NT2/D1 (cell line): ENCODE measurements at places on chromosomes 12 and 14.

- no peak for DNase-seq
Measured at GRCh38 chr12:113329022-113329790, 5.7 kb downstream of the SLC8B1 start.

GRCh38 chr14:99401621-99402284, 78.9 kb downstream of the SETD3 start:
- DNase-seq: no peak

- no peak for DNase-seq
Measured at GRCh38 chr14:74954947-74955228, 509 bp downstream of the PGF start.

DNA sequence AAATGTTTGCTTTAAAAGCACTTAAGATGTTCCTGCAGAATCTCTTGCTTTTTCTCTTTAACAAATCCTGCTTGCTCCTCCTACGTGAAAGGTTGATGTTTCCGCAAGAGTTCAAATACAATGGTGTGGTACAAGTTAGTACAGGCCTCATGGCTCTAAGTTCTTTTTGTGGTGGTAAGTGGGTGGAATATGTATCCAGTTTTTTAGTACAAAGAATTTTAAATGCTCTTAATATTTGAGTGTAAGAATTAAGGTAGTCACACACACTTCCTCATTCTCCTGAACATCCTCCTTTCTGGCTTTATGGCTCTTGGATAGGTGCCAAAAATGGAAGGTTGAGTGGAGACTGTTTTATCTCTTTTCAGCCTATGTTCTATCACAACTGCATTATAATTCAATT, 1.8 kb downstream of the OTOGL start:
- no peak for DNase-seq

GRCh38 chr12:85874031-85874461, at the start of gene NTS:
Gene NTS (plus strand): TSS chr12:85874295. CDS start chr12:85874404, 109 bp downstream.
- no peak for DNase-seq

DNA sequence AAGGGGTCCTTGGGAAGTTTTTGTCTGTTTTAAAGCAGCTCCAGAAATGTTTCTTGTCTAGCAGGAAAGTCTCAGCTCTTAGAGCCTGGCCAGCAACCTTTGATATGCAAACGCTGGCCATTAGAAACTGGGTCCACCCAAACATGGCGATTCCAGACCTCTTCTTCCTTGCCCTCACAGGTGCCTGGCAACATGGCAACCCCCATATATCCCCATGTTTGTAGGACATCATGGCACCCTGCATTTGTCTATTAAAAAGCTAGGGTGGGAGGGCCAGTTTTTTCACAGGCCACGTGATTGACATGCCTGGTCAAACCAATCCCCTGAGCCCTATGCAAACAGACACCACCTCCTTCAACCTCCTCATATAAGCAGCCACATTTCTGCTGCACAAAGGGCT, 848.7 kb upstream of the FOXG1 start:
- DNase-seq: no peak

DNA sequence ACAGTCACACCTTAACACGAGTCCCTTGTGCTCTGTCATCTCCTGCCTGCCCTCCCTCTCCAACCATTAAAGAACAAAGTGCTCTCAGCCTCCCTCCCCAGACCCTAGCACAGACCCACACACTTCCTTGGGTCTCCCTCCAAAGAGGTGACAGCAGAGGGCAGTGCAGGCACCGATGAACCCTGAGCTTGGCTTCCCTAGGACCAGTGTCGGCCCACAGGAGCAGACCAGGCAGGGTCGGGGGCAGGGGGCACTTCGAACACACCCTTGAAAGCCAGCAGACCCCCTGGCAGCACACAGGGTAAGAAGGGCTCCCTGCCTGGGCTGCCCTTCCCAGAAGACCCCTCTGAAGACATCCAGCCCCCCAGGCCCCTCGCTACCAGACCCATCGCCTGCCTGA, 7.0 kb downstream of the CDK2AP1 start:
- no peak for DNase-seq

DNA sequence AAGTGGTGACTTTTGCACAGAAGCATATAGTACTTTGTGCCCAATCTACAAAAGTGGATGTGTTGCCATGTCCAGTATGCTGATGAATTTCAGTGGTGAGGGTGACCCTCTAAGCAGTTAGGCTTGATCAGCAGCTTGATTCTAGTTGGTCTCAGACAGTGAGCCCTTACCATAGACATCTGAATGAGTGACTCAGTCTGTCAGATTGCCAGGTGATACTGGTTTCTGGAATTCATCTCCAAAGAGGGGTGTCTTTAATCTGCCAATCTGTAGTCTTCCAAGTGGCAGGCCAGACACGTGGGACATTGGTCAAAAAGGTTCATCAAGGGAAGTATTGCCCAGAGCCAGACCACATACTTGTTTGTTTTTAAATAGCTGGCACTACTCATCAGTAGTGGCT, 187.4 kb upstream of the SLC16A7 start:
- DNase-seq: no peak

GRCh38 chr12:75011120-75011519, 198.5 kb downstream of the KCNC2 start:
- no peak for DNase-seq
